CD4-positive, alpha-beta T cell treated with Interleukin-2 at 100 ng/mL for 4 hours (primary cell): ENCODE measurements at places on chromosomes 13 and 19.

- no peak for DNase-seq
Measured at GRCh38 chr13:28545583-28546333, 50.8 kb upstream of the FLT1 start.

- DNase-seq = no peak
Measured at GRCh38 chr13:59951011-59951410, 212.7 kb downstream of the DIAPH3 start.

- DNase-seq = peak; percentile 24
Measured at GRCh38 chr13:25232937-25233515, 54.3 kb downstream of the MTMR6 start.

GRCh38 chr19:15432629-15433518 lies 14.1 kb upstream of the AKAP8L start:
- peak; percentile 92 for DNase-seq
